ENCODE measurements at places on chromosomes 11 and 22.

- DNase-seq: no peak
Measured at GRCh38 chr22:31646186-31647019, 15.6 kb downstream of the PISD start.

- DNase-seq: no peak
Measured at GRCh38 chr22:32827049-32827602, 25.6 kb downstream of the TIMP3 start.

DNA sequence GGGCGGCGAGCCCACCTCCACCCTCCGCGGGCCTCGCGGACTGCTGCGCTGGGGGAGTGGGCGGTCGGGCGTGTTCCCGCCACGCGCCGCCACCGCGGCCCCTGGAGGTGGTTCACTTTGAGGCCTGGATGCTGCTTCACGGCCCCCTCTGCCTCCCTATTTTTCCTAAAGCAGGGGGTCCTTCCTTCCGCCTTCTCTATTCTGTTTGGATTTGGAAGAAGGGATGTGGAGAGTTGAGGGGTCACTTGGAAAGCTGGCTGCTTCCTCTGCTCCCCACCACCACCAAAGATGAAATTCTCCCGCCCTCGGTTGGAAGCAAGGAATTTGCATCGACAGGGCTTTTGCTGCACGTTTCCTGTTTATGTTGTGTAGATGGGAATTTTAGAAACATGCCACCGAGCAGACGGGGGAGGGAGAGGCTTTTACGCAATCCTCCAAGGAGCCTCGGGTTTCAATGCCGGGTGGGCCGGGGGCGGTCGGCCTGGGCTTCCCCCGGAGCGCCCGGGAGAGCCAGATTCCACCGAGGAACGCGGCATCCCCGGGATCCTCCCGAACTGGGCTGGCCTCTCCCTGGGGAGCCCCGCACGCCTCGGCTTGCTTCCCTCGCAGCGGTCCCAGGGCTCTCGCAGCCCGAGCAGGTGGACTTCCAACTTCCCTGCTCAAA, 403 bp upstream of the SBF2 start:
- no peak for DNase-seq

DNA sequence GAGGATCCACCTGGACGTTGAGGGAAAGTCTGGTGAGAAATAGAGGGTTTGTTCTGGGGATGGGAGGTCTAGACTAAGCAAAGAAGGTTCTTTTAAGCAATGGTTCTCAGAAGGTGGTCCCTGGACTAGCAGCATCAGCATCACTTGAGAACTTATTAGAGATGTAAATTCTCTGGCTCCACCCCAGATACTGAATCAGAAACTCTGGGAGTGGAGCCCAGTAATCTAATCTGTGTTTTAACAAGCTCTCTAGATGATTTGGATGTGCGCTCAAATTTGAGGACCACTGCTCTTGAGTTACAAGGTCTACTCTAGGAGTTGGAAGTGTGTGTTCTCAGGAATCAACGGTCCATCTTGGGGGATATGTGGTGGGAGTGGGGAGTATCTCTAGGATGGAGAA, 3.3 kb upstream of the ABCG4 start:
- DNase-seq: no peak

DNA sequence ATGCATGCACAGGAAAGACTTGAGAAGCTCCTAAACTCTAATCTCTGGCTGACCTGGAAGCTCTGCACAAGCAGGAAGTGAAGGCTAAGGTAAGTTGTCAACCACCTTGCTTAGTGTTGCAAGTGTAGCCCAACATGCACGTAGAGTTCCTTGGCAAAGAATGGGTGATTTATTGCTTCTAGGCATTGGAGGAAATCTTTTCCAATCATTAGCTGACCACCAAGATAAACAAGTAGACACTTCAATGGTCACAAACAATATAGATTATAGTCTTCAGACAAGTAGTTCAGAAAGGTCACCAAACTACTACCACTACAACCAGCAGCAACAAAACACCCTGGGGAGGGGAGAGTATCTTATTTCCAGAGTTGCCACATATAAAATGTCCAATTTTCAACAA, 105.6 kb downstream of the STK33 start:
- no peak for DNase-seq

GRCh38 chr22:20127318-20127868, 4.2 kb upstream of the ZDHHC8 start:
- no peak for DNase-seq

- DNase-seq: no peak
Measured at GRCh38 chr22:32661737-32662586, 139.5 kb upstream of the TIMP3 start.

DNA sequence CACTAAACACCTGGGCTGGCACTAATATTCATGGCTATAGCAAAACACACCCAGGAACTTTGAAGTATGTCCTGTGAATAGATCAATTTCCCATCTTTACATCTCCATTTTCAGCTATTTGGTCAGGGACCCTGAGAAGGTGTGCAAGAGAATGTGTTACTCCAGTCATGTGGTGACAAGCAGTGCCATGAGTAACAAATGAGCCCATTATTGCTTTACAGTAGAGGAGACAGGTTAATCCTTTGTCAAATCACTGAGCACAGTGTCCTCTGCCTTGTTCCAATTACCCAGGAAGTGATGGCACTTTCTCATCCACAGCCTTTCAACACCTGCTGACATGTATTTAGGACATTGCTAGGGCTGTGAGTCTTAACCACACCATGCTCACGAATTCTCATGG, 664.8 kb upstream of the API5 start:
- no peak for DNase-seq

GRCh38 chr11:87173185-87174039, 135.7 kb downstream of the TMEM135 start:
- DNase-seq: no peak

DNA sequence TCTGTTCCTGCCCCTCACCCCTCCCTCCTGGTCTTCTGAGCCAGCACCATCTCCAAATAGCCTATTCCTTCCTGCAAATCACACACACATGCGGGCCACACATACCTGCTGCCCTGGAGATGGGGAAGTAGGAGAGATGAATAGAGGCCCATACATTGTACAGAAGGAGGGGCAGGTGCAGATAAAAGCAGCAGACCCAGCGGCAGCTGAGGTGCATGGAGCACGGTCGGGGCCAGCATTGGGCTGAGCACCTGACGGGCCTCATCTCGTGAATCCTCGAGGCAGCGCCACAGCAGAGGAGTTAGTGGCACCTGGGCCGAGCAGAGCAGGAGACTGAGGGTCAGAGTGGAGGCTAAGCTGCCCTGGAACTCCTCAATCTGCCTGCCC, 941.8 kb downstream of the BRD1 start:
- DNase-seq: no peak

DNA sequence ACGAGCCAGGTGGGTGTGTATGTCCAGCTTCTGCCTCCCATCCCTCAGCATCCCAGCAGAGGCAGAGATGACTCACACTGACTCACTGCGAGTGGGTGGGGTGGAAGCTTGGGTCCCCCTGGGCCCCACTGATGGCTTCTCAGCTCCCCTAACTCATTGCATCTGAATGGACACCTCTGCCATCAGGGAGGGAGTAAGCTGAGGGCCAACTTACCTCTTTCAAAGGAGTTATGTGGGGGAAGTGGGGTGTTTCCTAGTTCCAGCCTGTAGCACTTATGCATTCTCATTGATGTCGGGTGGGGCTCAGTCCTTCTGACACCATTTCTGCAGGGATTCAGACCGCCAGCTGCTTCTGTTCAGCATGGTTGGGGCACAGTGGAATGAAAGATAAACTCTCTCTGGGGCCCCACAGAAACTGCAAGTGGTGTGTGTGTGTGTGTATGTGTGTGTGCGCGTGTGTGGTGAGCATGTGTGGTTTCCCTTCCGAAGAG, 1425.8 kb downstream of the TBC1D22A start:
- DNase-seq: peak; percentile 48

GRCh38 chr11:35358391-35358790, 61.0 kb downstream of the SLC1A2 start:
- DNase-seq: no peak

GRCh38 chr11:115181538-115181937, 322.7 kb downstream of the CADM1 start:
- DNase-seq: no peak
